Natural killer cell (primary cell): ENCODE measurements at places on chromosomes 5 and 9. TPM values are rescaled to one million over a fixed set of nuclear protein-coding genes. Genes with fewer than 3 reads are reported as not detected.
A peak's percentile ranks its signal among the peaks of the same experiment; 100 is the strongest.

DNA sequence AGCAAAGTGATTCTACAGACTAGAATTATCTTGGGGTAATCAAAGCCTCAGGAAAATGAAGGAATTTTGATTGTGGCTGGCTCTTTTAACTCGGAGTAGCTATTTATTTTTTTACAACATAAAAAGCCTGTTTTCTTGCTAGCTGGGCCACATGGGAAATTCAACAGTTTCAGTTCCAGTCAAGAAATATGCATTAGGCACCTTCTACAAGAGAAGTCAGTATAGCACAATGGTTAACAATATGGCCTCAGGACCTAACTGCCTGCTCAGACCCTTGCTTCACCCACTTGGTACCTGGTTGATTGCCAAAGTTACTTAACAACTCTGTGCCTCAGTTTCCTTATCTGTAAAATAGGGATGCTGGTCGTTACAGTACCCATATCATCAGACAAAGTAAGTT lies 586.2 kb downstream of the ZNF608 start:
- DNase-seq = no peak

DNA sequence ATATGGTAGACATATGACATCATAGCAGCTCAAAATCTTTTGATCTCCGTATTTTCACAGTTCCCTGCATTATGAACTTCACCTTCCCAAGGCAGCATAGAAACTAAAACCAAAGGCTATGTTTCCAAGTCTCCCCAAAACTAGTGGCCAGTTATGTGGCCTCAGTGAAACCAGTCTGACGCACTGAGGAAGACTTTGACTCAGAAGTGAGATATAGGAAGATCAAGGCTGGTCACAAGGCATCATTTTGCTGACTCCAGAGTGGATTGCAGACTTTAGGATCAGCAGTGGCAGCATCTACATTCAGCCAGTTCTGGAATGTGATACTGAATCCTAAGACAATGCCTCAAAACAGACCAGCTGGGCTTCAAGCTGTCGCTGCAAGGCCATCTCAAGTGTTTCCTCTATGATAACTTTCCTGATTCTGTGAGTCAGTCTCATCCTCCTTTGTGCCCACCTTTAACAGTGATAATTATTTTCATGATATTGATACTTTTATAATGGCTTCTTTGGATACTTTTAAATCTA lies 34.4 kb upstream of the ELL2 start:
- DNase-seq = no peak

GRCh38 chr9:113269355-113269754 lies 6.0 kb downstream of the CDC26 start:
- no peak for DNase-seq

DNA sequence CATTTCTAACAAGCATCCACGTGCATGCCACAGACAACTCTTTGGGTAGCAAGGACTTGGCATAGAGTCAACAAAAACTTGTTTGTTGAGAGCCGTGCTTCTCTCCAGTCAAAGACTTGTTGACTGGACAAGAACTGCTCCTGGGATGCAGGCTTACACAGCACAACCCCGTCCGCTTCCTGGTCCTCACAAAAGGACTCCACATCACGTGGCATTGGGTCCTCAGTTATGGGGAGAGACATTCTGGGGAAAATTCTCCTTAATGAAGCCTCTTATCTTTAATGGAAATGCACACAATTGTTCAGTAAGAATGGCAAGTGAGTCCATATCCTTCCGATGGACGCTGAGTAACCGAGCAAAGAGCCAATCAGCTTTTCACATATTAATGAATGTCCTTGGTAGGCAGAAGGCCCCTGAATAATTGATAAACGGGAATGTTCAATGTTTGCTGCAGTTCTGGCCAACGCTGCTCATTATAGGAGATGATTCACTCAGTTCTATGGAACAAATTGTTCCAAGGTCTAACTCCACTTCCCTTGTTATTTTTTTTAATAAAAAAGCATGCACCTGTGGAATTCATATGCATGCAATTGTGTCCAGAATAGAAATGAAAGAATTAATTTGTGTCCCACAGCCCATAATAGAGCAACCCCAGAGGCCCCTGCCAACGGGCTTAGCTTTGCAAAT lies 97.0 kb upstream of the ZNF366 start:
- DNase-seq = no peak

- no peak for DNase-seq
Measured at GRCh38 chr5:171868236-171868635, 82.6 kb downstream of the SMIM23 start.

DNA sequence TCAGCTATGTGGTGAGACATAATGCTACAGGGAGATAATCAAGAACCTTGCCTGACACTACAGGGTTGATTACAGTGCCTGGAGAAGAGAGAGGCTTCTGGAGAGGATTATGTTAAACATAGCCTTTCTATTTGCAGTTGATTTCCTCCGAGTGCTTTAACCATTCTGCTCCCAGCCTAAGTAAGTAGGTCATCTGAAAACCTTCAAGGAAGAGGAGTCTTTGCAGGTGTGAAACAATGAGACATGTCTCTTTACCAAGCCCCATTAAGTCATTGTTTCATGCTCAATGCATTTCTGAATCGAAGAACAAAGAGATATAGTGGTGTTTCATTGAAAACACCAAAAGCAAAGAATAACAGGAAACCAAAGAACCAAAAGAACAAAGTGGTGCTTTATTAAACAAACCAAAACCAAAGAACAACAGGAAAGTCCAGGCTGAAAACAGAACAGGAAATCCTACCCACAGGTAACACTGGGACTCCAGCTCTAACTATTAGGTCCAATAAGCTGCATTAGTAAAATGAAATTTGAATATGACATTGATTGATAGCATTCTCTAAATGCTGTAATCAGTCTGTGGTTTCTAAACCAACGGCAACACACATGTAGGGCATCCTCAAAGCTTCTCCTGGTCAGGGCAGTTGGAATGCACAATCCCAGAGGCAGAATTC lies 113.3 kb upstream of the SPATA31D4 start:
- no peak for DNase-seq

DNA sequence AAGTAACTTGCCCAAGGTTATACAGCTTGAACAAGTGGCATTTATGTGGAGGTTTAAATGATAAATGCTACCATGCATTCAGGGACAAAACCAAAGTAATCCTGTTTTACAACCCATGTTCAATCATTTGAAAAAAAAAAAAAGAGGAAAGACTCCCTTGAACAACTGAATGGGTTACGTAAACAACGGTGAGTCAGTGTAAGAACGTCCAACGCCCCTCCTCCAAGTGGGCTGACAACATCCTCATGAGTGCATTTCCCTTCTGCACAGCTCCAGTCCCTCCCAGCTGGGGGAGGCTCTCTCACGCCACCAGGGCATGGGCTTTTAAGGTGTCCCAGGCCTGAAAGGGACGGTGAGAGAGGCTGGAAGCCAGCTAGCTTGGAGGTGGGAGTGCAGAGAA lies 90.0 kb downstream of the PRRT1B start:
- DNase-seq = peak; percentile 91

DNA sequence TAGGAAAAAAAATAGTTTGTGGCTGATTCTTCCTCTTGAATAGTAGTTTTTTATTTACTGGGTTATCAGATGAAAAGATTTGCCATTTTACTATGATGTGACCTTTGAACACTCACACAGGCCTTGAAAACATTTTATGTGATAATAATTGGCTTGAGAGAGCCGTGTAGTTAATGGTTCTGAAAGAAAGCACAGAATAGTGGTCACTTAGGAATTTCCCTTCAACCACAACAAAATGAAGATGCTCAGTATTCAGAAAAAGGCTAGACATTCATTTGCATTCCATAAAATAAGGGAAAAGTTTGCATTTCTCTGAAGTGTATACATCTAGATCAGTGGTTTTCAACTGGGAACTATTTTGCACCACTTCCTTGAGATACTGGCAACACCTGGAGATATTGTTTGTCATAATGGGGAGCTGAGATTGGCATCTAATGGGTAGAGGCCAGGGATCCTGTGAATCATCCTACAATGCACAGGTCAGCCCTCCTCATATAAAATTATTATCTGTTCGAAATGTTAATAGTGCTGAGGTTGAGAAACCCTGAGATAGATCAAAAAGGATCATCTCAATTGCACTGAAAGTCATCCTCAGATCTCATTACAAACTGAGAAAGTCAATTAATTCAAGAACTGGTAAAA lies 446.4 kb upstream of the CCNG1 start:
- DNase-seq = no peak

DNA sequence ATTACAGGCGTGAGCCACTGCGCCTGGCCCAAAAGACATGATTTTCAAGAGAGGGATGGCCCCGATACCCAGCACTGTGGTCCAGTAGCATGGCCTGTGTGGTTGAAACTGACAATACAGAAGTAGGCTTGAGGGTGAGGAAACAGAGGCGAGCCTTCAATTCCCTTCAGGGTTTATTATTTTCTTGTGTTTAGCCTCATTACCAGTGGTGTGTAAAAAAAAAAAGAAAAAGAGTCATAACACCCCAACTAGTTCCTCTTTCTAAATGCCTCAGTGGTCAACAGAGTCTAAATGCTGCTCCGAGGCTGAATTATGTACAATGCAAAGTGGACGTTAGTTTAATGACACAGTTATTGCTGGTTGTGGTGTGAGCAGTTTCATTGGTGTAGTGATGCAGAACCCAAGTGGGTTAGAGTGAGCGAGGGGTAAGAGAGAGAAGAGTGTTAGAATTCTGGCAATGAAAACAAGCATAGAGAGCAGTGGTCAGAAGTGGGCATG lies 58.8 kb downstream of the SNX30 start:
- DNase-seq = no peak

GRCh38 chr5:122493091-122494021 lies 181.3 kb downstream of the SNCAIP start:
- DNase-seq = no peak

- DNase-seq = peak; percentile 41
Measured at GRCh38 chr9:100714372-100715099, 136.7 kb downstream of the CAVIN4 start.

DNA sequence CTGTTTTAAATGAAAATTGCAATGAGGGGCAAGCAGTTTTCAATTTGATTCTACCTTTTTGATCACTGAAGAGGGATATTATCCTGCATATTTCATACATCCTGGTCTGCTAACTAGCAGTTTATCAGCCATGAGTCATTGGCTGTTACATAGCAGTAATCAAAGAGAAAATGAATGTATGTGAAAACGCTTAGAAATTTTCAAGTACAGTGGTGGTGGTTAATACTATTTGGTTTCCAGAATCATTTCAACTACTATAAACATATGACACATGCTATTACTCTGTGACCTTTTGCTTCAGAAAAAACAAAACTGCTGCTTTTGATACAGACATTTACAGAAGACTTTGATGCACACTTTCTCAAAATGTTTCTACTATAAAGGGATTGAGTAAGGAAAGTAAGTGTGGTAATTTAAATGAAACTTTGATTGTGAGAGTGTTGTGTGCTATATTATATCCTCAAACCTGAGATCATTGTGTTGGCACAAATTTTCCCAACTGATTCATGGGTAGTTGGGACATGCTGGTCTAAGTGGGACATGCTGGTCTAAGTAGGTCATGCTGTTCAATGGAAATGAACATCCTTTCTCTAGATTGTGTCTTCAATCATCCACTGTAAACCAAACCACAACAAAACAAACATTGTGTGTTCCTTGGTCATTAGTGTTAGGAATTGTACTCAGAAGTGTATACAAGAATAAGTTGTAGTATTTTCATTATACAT lies 5.1 kb downstream of the RNF14 start:
- no peak for DNase-seq

- DNase-seq = no peak
Measured at GRCh38 chr9:94772144-94772543, 45.6 kb downstream of the AOPEP start.

- no peak for DNase-seq
Measured at GRCh38 chr5:78659714-78660113, 11.1 kb upstream of the LHFPL2 start.

The CKS2 gene
- 11.4 TPM for total RNA-seq

The TSSK1B gene
- total RNA-seq = not detected

The FSTL4 gene
- 0.11 TPM for total RNA-seq

The ADAMTS13 gene
- 2.8 TPM for total RNA-seq

The PRUNE2 gene
- not detected for total RNA-seq

The PHYKPL gene
- 111 TPM for total RNA-seq

The INIP gene
- total RNA-seq = 16.4 TPM

The C9orf152 gene
- total RNA-seq = not detected

The HMMR gene
- total RNA-seq = 0.42 TPM
